NCI-H524 (cell line): ENCODE measurements at places on chromosomes 13 and 19.

GRCh38 chr19:6271721-6272410, 7.9 kb downstream of the MLLT1 start:
- DNase-seq: no peak

DNA sequence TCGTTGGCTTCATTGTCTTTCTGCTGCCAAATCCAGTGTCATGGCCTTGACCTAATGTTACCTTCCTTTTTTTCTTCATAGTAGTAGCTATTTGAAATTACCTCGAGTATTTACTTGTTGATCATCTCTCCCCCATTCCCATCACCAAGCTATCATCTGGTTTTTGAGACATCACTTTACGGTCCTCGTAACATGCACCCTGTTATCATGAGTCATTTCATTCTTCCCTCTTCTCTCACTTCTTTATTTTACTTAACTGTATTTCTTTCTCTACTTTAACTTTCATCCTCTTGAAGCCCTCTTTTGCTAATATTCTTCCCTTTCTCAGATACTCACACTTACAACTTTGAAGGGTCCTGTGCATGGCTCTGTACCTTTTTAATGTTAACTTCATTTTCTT, 31.8 kb downstream of the TPP2 start:
- DNase-seq: no peak

DNA sequence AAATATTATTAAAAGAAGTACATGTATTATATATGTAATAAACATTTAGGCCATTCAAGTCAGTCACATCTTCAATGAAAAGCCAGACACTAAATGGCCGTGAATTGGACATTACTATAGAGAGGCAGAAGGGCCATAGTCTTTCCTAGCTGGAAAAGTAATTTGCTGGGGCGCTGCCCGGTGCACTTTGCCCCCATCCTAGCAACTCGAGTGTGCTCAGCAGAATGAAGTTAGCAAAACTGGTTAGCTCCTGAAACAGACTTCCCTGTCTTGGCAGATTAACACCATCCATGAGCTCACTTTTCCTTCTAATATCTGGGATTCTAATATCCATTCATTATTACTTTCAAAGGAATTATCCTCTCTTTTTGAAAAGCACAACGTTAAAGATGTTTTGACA, 2.8 kb upstream of the SPRYD7 start:
- no peak for DNase-seq

- no peak for DNase-seq
Measured at GRCh38 chr13:89920461-89920860, 1427.0 kb upstream of the MIR17HG start.

- no peak for DNase-seq
Measured at GRCh38 chr19:36207605-36208252, 6.7 kb downstream of the ZNF565 start.

DNA sequence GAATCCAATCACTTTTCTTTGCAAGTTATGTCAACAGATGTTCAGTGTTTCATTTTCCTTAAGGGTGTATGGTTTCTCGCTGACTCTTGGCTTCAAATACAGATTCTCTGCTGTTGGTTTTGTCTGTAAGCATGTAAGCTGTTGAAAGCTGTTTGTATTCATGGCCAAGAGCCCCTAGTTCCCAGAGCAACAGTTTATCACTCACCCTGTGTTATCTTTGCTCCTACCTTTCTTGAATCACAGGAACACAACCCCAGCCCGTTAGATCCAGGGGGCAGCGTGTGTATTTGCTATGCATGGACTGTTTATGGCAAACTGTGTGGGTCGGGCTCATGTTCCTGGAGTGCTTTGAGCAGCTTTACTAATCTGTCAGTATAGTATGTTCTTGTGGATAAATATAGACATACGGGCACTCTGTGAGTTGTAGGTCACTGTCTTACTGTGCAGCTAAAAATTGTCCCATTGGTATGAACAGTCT, 28.9 kb downstream of the FRY start:
- DNase-seq: no peak

DNA sequence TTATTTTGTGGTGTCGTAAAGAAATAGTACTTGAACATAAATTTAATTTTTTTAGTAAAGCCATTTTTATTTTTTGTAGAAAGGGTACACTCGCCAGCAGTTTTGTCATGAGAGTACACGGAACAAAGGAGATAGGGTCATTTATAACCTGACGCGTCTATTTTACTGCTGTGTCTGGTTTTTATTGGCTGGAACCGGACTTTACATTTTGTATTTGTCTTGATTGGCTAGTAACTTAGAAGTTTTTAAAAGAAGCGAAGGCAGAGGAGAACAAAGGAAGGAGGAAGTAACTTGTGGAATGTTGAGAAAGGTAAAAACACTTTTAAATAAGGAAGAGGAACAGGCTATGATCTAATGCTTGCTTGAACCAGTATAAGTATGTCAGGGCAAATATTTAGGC, 43.5 kb downstream of the TRPM4 start:
- DNase-seq: no peak

- DNase-seq: no peak
Measured at GRCh38 chr13:49098198-49098597, 121.9 kb upstream of the MLNR start.

DNA sequence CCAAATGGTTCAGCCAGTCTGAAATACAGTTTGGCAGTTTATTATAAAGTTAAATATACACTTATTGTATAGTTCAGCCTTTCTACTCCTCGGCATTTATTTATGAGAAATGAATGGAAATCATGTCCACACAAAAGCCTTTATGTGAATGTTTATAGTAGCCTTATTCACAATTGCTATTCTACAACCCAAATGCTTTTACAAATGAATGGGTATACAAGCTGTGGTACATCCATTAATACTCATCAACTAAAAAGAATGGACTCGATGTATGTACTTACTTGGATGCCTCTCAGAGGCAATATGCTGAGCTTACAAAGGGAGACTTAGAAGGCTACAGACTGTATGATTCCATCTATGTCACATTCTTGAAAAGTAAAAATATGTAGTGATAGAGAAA, 150.7 kb downstream of the NBEA start:
- DNase-seq: no peak

DNA sequence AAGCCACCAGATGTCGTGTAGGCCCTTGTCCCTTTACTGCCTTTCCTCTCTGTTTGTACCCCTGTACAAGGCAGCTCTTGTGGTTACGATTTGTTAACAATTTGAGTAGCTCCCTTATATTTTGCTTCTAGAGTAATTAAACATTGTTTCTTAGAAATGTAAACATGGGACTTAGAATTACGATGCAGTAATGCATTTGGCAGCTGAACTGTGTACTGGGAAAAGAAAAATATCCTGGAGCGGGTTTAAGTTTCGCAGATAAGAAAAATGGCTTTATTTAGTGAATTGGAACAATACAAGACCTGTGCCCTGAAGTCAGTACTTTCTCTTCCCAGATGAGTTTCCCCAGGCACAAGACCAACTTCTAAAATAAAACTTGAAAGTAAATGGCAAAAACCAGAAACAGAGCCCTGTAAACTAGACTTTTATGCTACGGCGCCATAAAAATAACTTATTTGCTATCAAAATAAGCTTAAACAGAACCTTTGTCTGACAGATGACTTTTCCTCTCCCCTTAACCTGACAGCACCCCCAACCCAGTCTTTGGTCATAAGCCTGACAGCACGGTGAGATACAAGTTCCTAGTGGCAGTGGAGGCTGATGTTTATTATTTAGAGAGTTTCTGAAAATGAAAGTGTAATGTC, 63.0 kb downstream of the LRCH1 start:
- DNase-seq: no peak

GRCh38 chr13:107650081-107650701, 565.1 kb downstream of the LIG4 start:
- DNase-seq: no peak

DNA sequence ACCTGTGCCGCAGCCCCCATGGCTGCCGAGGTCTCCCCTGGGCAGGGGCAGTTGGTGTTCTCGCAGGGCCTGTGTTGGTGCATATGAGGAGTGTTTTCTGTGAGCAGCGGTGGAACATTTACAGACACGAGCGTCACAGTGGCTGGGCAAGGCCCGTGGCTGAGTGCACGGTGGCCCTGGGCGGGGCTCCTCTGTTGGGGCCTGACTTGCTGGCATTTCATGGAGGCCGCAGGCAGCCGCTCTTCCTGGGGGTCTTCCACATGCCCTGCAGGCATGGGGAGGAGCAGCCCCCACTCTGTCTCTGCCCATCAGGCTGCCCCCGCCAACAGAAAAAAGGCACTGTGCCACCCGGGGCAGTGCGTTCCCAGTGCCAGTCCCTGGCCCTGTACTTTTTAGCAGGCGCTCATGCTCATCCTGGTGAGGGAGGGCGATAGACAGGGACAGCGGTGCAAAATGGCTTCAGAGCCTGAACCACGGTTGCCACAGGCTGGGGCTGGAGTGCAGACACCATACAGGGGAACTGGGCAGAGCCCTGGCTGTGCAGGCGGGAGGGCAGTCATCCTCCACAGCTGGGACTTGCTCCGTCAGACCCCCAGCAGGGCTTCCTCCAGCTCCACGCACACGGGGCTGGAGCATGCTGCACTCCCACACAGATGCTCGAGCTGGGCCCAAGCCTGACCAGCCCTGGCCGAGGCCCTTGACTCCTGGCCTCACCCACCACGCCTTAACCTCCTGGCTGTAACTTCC, 23.5 kb downstream of the TFDP1 start:
- no peak for DNase-seq

GRCh38 chr13:102401265-102401664, 583 bp downstream of the FGF14 start:
- no peak for DNase-seq

- DNase-seq: no peak
Measured at GRCh38 chr19:56838909-56839651, 1.4 kb downstream of the PEG3 start.

DNA sequence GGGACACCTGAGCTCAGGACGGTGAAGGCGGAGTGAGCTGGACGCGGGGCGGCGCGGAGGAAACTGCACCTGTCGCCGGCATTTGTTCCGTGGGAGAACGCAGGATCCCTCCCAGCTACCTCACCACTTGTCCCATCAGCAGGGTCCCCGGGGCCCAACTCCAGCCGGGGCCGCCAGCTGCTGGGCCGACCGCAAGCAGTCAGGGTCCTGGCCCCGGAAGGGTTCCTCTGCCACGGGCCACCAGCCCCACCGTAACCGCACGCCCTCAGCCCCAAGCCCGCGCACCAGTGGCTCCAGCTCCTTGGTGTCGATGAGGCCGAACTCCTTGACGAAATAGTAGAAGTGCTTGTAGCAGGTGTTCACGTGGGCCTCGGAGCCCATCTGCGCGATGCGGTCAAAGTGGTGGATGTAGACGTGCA, 19.6 kb downstream of the MOB3A start:
- DNase-seq: no peak

DNA sequence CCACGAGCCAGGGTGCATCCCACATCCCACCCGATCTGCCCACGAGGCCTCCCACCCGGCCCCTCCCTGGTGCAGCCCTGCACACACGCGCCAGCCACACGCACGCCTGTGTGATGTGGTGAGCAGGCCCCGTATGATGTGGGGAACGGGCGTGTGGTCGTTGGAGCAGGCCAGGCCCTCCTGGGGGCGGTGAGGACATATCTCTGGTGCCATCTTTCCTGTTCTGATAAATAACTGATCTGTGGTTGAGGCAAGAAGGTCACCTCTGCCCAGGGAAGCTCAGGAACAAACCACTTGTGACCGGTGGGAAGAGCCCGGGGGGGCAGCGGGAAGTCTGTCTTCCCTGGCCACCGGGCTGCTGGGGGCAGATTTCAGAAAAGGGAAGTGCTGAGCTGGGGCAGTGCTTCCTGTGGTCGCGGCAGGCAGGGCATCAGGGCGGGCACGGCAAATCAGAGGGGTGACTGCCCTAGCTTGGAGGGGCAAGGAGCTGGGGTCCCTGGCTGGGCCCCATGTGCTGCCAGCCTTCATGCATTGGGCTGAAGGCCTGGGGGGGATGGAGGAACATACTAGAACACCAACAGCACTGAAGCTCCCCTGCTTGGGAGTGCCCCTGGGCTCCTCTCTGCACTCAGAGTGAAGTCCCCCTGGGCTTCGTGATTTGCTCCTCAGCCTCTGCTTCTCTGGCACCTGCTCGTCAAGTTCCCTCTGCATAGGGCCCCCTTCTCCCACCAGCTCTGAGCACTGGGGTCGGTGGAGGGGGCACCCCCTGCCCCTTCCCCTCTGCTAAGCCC, 35.2 kb upstream of the SLC7A10 start:
- DNase-seq: no peak

DNA sequence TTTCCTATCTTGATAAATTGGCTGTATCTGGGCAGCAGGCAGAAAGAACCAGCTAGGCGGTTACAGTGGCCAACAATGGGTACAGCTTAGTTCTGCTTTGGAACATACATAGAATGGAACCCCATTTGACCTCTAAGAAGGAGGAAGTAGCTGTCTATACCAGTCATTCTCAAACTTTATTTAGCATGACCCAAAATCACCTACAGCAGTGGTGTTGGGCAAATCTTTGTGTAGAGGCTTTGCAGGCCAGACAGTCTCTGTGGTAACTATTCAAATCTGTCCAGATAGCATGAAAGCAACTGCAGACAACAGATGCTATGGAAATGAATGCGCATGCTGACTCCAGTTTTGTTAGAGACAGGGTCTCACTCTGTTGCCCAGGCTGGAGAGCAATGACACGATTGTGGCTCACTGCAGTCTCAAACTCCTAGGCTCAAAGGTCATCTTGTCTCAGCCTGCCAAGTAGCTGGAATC, 12.0 kb upstream of the KCNC3 start:
- no peak for DNase-seq

DNA sequence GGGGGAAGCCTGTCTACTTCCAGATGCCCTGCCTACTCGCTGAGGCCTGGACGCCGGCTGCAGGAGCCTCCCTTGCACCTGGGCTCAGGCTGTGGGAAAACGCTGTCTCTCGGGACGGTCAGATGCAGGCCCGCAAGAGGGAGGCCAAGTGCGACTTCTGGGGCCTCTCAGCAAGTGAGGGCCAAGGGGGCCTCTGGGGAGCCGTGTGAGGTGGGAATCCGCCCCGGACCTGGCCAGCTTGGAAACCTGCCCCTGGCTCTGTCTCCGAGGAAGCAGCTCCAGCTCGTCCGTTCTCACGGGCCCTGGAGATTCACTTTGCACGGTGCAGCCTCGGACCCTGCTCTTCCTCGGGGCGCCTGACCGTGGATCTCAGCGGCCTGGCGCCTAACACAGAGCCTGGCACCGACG, 11.4 kb upstream of the CRTC1 start:
- no peak for DNase-seq

- DNase-seq: no peak
Measured at GRCh38 chr13:52642131-52642530, at the start of gene HNRNPA1L2. Gene HNRNPA1L2, plus strand, starts transcription at chr13:52642431. Its CDS starts 62 bp downstream, at chr13:52642493.

- no peak for DNase-seq
Measured at GRCh38 chr19:3033595-3034405, 4.7 kb upstream of the TLE2 start.

DNA sequence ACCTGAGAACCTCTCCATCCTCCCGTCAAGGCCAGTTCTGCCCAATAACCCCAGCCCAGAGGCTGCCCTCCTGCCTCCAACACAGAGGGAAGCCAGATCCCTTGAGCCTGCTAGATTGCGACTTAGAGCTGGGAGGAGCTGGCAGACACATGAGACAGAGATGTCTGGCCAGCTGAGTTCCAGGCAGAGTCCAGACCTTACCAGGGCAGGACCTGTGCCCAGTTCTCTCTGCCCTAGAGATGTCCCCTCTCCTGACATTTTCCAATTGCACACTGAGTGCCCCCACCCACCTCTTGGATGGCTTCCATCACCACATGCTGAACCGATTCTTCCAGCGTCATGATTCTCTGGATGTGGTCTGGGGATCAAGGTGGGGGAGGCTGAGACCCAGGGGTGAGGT, 3.0 kb downstream of the HOOK2 start:
- DNase-seq: no peak
